ENCODE measurements at places on chromosomes 5 and 9.

DNA sequence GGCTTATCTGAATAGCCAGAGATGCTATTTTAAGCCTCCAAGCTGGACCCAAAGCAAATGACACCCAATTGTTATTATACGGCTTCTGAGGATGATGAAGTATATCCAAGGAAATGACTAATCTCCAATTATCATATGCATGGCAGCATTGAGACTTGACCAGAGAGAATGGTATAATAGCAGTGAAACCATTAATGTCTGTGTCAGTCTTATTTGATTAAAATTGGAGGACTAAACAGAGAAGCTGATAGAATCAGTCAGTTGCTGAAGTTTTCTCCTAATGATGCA is 200.5 kb downstream of the EFNA5 start:
- no peaks in the 10 kb centered on the region for H3K27me3 ChIP-seq
- no peaks in the 10 kb centered on the region for H3K4me1 ChIP-seq
- H3K36me3 ChIP-seq, result no peaks in the 10 kb centered on the region
- H3K27ac ChIP-seq, result no peak overlapping the region
- H3K4me3 ChIP-seq, result no peak overlapping the region

DNA sequence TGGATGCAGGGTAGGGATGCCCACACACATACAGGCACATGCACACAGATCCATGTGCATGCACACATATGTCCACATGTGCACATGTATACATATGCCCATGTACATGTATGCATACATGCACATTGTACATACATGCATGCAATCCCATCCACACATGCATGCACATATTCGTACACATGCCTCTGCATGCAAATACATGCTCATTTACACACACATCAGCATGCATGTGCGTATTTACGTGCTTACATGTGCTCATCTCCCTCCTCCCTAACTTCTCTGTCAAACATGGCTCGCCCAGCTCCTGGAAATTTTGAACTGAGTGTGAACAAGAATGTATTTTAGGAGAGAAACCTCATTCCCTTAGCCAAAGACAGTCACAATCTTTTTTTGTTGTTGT is 6.2 kb downstream of the KCNT1 start:
- H3K27me3 ChIP-seq, result no peaks in the 10 kb centered on the region
- H3K36me3 ChIP-seq, result no peaks in the 10 kb centered on the region
- H3K27ac ChIP-seq, result no peak overlapping the region
- no peaks in the 10 kb centered on the region for H3K4me1 ChIP-seq
- H3K4me3 ChIP-seq, result no peak overlapping the region

DNA sequence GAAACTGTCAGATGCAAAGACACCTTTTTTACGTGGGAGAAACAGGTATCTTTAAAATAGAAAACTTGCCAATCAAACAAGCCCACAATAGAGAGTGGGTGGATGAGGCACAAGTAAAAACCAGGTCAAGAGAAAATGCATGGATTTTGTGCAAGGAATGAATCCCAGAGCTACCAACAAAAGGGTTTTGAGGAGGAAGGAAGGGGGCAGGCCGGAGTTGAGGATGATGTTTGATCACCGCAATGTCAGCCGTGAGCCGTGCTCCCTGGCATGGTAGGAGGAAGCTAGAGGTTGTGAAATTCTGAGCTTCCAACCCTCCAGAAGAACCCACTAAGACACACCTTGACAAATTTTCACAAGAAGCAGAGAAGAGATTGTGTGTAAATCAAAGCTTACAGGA is 53.2 kb downstream of the HRH2 start:
- no peak overlapping the region for H3K27ac ChIP-seq
- H3K4me3 ChIP-seq, result no peak overlapping the region
- no peak for DNase-seq
- no peaks in the 10 kb centered on the region for H3K4me1 ChIP-seq
- H3K27me3 ChIP-seq, result no peaks in the 10 kb centered on the region

- H3K27ac ChIP-seq, result no peak overlapping the region
- no peak overlapping the region for H3K4me3 ChIP-seq
- H3K27me3 ChIP-seq, result no peaks in the 10 kb centered on the region
- H3K4me1 ChIP-seq, result no peaks in the 10 kb centered on the region
- H3K36me3 ChIP-seq, result no peaks in the 10 kb centered on the region
These were observed 52.9 kb downstream of the GDNF start for GRCh38 chr5:37786862-37787519.

DNA sequence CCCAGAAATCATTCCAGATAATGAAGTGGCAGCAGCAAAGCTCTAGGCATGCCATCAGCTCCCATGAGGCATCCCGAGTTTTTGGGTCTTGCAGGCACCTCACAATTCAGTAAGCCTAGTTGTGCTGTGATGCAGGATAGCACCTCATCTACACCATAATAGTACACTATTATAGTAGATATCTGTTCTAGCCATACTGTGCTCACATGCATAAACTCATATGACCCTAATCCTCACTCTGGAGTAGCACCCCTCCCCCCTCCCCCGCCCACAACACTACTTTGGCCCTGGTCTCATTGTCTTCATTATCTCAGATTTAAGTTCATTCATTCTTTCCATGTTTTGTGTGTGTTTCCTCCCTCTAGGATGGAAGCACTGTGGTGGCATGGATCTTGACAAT is 102.5 kb upstream of the PITX1 start:
- H3K27ac ChIP-seq, result no peak overlapping the region
- DNase-seq, result no peak
- no peaks in the 10 kb centered on the region for H3K36me3 ChIP-seq
- no peak overlapping the region for H3K4me3 ChIP-seq

Data from uterus (tissue), 4 donors.